ENCODE measurements at places on chromosomes 4 and X.

DNA sequence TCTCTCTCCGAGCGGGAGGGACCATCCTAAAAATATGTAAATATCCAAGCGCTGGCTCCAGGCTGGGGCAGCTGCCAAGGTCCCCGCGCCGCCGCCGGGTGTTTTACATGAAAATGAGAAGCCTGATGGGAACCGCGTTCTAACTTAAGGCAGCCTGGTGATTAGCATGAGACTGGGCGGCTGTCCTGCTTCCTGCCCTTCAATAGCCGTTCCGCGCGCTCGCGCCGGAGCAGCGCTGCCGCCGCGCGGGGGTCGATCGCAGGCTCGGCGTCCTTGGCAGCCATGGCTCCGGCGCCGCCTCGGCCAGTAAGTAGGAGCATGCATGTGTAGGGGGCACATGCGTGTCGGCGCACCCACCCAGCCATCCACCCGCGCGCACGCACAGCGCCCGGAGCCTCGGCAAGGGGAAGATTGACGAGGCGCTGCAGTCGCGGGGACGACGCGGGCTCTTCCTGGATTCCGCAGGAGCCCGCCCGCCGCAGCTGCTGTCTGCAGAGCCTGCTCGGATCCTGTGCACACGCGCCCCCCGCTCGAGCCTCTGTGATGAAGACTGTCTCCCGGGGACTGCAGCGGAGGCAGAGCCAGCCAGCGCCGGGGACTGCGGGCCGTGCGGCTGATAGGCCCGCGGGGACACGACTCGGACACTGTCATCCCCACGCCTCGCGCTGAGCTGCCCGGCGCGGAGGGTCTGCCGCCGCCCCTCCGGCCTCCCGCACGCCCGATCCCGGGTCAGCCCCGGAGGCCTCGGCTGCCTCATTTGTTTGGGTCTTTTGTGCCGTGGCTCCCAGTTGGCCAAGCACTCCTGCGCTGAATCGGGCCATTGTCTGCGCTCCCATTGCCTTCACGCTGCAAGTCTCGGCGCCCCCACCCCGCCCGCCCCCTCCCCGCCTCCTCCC is 734 bp downstream of the STOX2 start:
- no peak for DNase-seq

- no peak for DNase-seq
These were observed 100.9 kb upstream of the NR3C2 start for GRCh38 chr4:148542922-148543623.

- DNase-seq = no peak
These were observed 66.2 kb downstream of the MAB21L2 start for GRCh38 chr4:150648123-150648522.

GRCh38 chr4:3220476-3221183 is 28.3 kb upstream of the MSANTD1 start:
- DNase-seq = no peak

DNA sequence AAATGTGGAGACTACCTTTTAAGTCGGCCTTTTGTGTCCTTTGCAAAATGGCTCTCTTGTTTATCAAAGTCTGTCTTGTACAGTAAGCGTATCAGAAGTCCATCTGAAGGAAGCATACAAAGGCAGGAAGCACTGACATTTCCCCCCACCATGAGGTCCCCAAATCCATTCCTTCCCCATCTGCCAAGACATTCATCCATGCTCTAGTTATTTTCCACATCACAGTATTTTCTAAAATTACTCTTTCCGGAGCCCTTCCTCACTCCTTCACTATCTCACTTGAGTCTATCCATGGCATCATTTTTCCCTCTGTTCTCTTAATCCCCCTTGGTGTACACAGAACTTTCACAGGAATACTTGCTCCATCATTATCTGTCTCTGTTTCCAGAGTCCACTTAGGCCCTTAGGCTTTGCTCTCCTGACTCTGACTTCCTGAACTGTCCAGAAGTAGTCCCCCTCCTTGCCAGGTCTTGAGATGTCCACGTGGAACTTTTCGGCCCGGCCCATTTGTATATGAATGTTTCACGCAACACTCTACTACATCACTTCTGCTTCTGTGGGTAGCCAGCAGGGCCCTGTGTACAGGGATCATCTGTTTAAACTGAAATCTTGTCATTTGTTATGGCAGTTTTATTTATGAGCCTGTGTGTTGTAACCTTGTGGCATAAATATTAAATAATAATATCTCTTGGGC is 2.1 kb downstream of the SEL1L3 start:
- DNase-seq = no peak

- DNase-seq = no peak
These were observed 289.5 kb upstream of the BOD1L1 start for GRCh38 chr4:13917015-13917414.

- DNase-seq = no peak
These were observed 40.5 kb upstream of the INPP4B start for GRCh38 chr4:142886566-142886965.

GRCh38 chrX:44002567-44002966 is 29.4 kb upstream of the NDP start:
- no peak for DNase-seq

GRCh38 chr4:84899616-84900015 is 66.9 kb downstream of the WDFY3 start:
- DNase-seq = no peak

DNA sequence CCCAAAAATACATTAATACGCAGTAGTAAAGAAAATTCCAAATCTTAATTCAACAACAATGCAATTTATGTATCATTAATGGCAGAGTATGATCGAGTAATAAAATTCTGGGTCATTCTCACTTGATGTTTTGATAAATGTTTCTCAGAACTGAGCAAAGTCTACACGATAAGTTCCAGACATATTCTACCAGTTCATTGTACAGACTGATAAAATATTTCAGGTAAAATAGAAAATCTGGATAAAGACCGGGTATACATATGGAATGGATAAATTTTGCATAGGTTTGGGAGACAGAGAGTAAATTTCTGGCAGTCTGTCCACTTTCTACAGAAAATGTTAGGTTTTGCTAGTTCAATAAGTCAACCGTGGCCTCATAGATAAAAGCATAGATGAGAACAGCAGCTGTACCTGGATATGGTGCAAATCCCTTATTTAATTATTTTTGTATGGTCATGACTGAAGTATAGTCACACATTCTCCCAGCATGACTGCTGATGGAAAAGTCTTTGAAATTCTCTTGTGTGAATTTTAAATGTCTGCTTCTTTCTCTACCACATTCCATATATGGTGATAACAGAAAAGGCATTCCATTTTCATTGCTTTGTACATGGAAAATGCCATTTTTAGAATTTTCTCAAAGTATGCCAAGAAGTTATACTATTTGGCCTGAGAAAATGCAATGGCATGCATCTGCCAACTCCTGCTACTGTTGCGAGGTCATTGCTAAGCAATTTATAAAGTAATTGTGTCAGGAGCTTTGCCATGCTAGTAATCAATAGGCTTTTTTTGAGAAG is 301.9 kb upstream of the ARSJ start:
- DNase-seq = no peak

- DNase-seq = no peak
These were observed 208.8 kb downstream of the UGT8 start for GRCh38 chr4:114807357-114807756.

DNA sequence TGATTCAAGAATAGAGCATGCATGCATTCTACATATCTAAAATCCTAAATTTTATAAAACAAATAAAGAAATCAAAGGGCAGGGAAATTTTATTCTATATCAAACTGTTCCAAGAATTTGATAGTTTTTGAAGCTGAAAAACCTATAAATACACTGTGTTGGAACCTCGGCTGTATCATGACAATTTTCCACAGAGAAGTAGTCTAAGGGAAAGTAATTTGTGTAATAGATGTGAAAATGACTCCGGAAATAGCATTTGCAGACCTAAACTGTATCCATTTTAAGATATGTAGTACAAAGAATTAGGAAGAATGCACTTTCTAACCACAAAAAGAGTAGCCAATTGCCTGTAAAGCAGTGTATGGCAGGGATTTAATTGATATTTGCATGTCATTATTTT is 112.5 kb upstream of the WDR17 start:
- no peak for DNase-seq

DNA sequence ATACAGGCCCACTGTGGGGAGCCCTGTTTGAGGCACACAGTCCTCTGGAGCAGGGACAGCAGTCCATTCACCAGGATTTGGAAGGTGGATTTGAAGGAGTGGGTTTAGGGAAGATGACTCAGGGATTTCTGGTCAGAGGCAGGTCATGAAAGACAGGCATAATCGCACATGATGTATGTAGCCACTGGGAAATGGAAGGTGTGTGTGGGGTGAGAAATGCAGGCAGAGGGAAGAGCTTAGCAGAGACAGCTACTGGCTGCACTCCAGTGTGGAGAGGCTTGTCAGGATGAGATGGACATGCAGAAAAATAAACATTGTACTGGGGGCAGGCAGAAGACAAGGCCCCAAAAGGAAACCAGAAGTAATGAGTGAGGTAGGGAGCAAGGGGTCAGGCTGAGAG is 85.2 kb upstream of the STS start:
- DNase-seq = no peak

Measured in right renal cortex interstitium (tissue), 3 donors.